SW480 (cell line): ENCODE measurements at places on chromosomes 1 and 21.

DNA sequence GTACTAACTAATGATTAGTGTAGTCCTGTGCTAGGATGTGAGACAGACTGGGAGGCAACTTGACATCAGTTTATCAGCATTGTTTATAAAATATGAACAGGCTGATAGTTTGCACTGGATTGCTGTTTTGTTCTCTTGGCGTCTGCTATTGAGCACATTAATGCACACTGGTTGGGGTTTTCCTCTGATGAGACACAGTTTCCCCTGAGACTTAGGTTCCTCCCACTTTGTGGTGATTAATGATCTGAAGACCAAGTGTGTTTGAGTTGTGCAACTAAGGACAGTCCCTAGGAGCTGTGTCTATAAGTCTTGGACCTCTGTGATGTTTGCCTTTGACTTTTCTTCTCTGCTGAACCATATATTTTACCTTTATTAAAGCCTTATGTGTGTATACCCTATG is 1015.4 kb downstream of the AMY1C start:
- DNase-seq: no peak

DNA sequence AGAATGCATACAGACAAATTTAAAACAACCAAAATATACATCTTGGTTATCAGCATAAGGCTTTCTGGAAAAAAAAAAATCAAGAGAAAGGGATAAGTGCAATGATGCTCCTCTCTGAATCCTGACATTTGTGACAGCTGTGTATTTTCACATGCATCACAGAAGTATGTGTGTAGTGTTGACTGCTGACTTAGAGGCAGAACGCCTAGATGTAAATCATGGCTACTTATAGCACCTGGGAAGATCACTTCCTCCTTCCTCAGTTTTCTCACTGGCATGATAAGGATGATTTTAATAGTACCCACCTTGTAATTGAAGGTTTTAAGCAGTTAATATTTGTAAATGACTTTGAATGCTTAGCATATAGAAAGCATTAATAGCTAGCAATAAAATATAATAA is 112.5 kb downstream of the MRPL39 start:
- no peak for DNase-seq

- no peak for DNase-seq
Observed at GRCh38 chr1:89877756-89878155, 56.9 kb downstream of the LRRC8D start.

GRCh38 chr1:210223226-210223904 is 9.2 kb upstream of the SERTAD4 start:
- DNase-seq: no peak

GRCh38 chr1:169160845-169161495 is 54.5 kb downstream of the ATP1B1 start:
- no peak for DNase-seq

DNA sequence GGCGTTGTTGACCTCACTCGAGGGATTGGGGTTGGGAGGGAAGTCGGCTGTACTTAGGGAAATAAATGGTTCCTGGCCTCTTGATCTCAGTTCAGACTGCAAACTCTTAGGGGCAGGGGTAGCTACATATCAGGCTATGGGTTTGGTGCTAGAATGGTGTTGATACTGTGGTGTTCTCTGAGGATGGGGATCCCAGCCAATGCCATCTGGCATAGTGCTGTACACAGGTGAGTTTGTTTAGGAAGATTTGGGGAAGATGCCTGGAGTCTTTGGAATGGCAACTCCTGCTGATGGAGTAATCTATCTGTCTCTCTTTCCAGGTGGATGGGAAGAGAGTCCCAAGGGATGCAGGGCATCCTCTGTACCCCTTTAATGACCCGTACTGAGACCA is 14.3 kb upstream of the NASP start:
- DNase-seq: no peak

- peak; percentile 54 for DNase-seq
Observed at GRCh38 chr1:21659099-21659923, 9.8 kb downstream of the RAP1GAP start.

GRCh38 chr1:109881906-109882287 is 28.8 kb upstream of the CSF1 start:
- no peak for DNase-seq

DNA sequence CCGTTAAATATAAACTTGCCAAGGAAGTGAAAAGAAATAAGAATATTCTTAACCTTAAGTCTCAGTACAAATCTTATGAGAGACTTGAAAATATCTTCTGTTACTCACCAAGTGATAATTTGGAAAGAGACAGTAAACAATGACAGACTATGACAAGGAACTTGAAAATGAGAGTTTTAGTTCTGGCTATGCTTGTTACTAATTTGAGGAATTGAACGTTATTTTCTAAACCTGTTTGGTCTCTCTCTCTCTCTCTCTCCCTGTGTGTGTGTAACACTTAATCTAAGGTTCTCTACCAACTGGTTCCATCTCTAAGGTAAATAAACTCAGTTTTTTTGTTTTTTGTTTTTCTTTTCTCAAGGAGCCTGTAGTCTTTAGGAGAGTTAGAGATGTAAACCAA is 161.8 kb downstream of the AMY1C start:
- no peak for DNase-seq

DNA sequence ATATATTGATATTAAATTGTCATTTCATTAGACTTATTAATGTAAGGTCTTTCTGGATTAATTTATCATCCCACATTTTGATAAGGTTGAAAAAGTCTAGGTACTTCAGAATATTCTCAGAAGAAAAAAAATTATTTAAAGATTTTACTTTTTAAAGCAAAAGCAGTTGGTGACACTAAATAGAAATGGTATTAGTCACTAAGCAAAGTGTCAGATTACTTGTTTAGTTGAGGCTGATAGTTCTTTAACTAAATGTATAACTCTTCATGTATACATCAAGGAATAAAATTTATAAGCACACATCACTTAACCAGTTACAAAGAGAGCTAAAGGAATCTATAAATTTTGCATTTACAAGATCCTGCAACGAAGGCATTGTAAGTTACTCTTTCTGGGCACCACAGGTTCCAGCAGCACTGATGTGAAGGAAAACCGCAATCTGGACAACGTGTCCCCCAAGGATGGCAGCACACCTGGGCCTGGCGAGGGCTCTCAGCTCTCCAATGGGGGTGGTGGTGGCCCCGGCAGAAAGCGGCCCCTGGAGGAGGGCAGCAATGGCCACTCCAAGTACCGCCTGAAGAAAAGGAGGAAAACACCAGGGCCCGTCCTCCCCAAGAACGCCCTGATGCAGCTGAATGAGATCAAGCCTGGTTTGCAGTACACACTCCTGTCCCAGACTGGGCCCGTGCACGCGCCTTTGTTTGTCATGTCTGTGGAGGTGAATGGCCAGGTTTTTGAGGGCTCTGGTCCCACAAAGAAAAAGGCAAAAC is 101.1 kb downstream of the ADARB1 start:
- no peak for DNase-seq

DNA sequence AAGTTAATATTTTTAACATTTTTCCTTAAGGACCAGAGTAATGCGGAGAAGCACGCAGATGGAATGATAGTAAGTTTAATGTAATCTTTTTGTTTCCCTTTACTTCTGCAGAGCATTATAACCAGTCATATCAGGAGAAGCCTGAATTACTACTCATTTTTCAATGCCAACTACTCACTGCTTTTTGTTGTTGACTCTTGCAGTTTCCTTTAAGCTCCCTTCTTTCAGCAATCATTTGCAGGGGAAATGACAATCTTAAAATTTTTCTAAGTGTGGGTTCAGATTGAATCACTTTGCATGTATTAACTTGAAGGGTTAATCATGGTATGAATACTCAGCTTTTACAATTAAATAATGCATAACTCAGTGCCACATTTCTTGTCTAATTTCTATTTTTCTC is 122.2 kb downstream of the NRDC start:
- no peak for DNase-seq

DNA sequence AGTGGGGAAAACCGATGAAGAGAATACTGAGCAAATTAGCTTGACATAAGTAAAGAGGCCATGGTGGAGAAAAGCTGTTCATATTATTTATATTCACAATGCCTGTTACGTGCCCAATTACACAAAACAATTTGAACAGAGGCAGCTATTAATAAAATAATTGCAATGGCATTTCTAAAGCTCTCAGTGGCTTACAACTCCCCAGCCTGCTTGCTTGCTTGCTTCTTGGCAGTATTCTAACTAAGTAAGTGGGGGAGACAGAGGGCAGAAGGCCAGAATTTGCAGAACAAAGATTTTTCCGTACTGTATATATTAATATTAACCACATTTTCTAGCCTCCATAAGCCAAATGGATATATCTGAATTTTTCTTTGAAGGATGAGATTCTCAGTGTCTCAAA is 12.9 kb downstream of the PTPN14 start:
- no peak for DNase-seq
